ENCODE measurements at places on chromosomes 12 and 14. TPM values are rescaled to one million over a fixed set of nuclear protein-coding genes. Genes with fewer than 3 reads are reported as not detected.

Gene LMO3
- not detected for total RNA-seq

Gene TAS2R8
- not detected for total RNA-seq

Gene SLC25A47
- total RNA-seq = not detected

Gene CBLN3
- total RNA-seq = 3.0 TPM

Gene TROAP
- total RNA-seq = 12.5 TPM

Gene RAN
- 599 TPM for total RNA-seq
